ENCODE measurements at places on chromosomes 12 and 14. TPM values are rescaled to one million over a fixed set of nuclear protein-coding genes. Genes with fewer than 3 reads are reported as not detected.
A peak's percentile ranks its signal among the peaks of the same experiment; 100 is the strongest.

The BMAL2 gene
- 58.0 TPM for total RNA-seq

The TTC6 gene
- total RNA-seq: not detected

DNA sequence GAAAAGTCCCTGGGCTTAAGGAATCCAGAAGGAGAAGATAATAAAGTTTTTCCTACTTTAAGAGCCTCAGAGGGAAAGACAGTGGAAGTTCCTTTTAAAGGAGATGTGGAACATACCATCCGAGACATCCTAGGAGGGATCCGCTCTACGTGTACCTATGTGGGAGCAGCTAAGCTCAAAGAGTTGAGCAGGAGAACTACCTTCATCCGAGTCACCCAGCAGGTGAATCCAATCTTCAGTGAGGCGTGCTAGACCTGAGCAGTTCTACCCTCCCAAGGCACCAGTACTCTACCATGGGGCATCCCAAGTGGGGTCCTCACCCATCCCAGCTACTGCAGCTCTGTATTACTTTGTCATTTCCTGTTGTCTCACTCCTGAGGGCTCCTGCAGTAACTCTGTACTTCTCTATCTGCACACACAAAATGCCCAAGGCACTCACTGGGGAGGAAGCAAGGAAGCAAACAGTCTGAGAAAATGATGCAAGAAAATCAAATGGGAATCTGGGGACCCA lies 3.8 kb downstream of the TINF2 start:
- peak overlapping the region; percentile 64 for H3K4me3 ChIP-seq
- peaks cover 59% of the 10 kb centered on the region for H3K36me3 ChIP-seq
- peaks cover 72% of the 10 kb centered on the region for H3K4me1 ChIP-seq
- H3K27me3 ChIP-seq: no peaks in the 10 kb centered on the region

DNA sequence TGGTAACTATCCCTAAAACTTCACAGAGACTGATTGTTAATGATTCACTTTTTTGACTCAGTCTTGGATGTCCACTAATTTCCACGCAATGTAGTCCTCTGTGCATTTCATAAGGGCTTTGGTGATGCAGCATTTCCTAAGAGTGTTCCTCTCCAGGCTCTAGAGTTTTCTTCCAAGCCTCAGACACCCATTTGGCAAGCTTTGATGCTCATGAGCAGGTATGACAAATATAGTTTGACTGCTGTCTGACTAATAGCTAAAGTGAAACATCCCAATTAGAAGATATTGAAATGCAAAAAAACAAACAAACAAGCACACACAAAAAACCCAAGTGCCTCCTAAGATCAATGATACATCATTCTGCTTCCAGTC lies 1.5 kb upstream of the VAMP1 start:
- H3K36me3 ChIP-seq: peaks cover 28% of the 10 kb centered on the region
- H3K27me3 ChIP-seq: peaks cover 1% of the 10 kb centered on the region
- peaks cover 43% of the 10 kb centered on the region for H3K4me1 ChIP-seq
- H3K4me3 ChIP-seq: peak overlapping the region; percentile 93
- no peak for DNase-seq

DNA sequence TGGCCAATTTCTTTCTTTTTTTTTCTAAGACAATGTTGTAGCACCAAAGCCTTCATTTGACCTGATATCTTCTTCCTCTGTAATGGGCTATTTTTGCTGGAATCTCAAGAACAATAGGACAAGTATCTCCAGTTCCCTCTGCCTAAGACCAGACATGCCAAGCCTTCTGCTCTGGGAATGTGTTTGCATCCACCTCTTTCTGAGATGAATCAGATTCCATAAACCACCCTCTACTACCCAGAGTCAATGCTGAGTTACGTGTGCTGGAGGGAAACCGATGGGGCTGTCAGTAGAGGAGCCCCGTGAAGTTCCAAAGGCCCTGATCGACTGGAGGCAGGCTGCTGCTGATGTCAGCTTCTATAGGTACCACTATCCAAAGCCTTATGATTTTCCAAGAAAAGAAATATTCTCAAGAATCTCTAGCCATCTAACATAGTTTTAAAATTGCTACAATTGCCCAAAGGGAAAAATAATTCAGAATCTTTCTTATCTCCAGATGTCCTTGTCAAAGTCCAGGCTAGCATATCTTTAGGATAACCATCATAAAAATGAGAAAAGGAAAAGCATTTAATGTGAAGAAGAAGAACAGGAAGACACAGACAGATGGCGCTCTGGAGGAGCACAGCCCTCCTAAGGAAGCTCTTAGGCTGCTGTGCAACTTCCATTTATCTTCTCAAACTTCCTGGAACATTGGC lies 101.9 kb downstream of the SLC8A3 start:
- H3K4me3 ChIP-seq: no peak overlapping the region
- H3K36me3 ChIP-seq: no peaks in the 10 kb centered on the region

DNA sequence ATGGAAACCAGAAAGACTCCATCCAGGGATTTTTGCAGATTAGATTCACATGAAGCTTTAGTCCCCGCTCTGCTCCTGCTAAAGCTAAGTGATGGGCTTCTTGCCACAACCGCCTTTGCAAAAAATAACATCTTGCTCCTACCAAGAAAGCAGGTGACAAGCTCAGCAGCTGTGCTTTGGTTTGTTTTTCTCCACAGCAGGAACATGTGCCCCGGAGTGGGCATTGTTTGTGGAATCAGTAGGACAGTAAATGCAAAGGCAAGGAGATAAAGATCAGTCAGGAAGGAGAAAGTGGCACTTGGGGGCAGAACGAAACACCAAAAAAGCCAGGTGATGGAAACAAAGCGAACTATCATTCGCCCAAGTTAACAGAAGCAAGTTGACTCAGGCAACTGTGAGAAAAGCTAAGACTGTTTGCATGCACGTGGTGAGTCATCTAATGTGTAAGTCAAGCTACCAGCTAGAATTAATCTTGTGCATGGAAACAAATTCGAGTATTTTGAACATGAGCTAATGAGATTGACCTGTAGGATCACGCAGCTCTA lies 165.5 kb upstream of the PLXNC1 start:
- peaks cover 9% of the 10 kb centered on the region for H3K27me3 ChIP-seq
- H3K4me3 ChIP-seq: no peak overlapping the region
- DNase-seq: no peak
- H3K27ac ChIP-seq: peak overlapping the region; percentile 15

DNA sequence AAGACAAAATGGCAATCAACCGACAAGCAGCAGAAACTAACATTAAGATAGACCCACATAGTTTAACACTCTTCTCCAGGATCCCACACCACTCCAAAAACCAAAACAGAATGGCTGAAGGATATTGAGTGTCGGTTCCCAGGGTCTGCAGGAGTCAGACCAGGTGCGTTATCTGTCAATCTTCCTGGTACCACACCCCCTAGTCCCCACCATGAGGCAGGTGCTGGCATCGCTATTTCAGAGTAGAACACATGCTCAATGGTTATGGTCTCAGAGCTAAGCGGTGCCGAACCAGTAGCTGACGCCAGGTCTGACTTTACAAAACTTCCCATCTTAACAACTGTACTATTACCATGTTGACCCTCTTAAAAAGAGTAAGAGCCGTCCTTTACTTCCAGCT lies 10.2 kb downstream of the STX2 start:
- peaks cover 22% of the 10 kb centered on the region for H3K4me1 ChIP-seq
- H3K27me3 ChIP-seq: no peaks in the 10 kb centered on the region
- peaks cover 2% of the 10 kb centered on the region for H3K36me3 ChIP-seq

Measured in activated T-helper 1 cell treated with anti-CD3 and anti-CD28 coated beads, Interleukin-12 subunit alpha, Interleukin-12 subunit beta, Interleukin-2, Interleukin-4 antibody, amounts not matched to agents 30 ng/mL and 10 ng/mL and 1 ng/mL, durations not matched to agents 14 hours and 24 hours and 36 hours (primary cell).